ENCODE measurements at places on chromosomes 6 and 20.

DNA sequence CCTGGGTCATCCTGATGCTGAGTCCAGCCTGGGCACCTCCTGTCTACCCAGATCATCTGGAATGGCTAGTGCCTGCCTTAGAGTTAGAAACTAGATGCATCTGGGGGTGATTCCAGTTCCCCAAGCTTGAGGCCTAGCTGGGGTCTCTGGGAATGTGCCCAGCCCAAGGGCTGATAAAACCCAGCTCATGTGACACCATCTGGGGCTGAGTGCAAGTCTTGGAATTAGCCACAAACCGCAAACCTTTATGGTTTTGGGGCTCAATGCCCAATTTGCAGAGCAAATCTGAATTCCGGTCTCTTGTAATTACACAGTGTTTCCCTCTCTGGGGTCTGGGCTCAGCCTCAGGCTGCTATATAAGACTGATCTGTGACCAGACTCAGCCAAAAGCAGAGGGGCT lies at the start of gene BPIFB4:
Gene BPIFB4, plus strand, starts transcription at position 385 of the 400 bp plus-strand sequence. CDS start 1,884 bp downstream, outside the sequence.
- DNase-seq: no peak

GRCh38 chr6:105882121-105882803 lies 203.9 kb upstream of the PRDM1 start:
- no peak for DNase-seq

DNA sequence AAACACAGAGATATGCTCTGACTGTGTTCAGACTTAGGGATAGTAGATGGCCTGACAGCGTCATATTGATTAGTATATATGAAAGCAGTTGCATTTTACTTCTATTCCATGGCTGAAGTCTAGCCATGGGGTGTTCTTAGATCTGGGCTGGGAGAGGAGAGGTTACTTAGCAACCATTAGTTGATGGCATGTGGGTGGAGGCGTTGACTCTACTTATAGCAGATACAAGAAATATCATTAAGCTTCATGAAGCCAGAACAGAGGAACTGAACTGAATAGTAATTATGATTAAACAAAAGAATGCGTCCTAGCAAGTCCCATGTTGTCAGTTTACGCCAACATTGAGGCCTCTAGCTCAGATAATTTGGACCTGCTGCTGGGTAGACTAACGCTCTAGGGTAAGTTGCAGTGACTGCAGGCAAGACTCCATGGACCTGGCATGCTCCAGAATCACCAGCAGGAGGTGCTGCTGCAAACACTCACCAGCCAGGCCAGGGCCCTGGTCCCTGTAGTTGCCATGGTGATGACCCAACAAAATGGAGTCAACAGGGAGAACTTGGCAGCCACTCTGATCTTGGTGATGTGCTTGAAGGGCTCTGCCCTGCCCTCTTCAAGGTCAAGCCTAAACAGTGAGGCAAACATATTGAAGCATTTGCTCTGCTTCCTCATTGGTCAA lies 477.3 kb downstream of the PREX1 start:
- DNase-seq: no peak

GRCh38 chr20:39638731-39639130 lies 676.6 kb downstream of the DHX35 start:
- no peak for DNase-seq

GRCh38 chr6:6680526-6680925 lies 92.0 kb downstream of the LY86 start:
- no peak for DNase-seq

DNA sequence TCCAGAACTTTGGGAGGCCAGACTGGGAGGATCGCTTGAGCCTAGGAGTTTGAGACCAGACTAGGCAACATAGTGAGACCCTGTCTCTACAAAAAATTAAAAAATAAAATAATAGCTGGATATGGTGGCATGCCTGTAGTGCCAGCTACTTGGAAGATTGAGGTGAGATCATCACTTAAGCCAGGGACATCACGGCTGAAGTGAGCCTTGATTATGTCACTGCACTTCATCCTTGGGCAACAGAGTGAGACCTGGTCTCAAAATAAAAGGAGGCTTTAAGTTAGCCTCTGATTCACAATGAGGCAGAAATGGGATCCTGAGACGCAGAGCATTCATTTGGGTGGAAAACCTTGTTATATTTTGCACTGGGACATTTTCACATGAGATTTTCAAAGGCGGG lies 57.0 kb downstream of the TULP4 start:
- no peak for DNase-seq

DNA sequence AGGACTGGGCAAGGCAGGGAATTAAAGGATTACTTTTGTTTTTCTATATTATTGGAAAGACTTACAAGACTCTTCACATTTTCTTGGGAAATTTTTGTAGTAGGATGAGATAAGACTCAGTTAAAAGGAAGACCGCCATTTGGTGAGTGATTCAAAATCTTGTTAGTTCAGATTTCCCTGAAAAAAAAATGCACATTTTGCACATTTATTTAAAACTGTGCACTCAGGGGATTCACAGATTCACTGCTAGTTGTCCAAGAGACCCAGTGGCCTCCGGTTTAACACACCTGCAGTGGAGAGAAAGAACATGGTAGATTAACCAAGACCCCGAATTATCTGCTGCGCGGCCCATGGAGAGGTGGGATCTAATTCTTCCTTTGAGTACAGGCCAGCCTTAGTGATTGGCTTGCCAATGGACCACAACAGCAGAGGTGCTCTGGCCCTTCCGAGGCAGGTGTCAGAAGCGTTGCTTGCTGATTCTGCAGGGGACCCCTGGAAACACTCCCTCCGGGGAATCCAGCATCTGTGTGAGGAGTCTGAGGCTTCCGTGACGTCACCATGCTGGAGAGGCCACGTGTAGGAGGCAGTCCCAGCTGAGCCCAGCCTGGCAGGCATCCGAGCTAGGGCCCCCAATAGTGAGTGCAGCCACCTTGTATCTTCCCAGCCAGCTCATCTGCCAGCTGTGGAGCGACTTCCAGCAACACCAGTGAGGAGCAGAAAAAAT lies 68.9 kb downstream of the ZNF217 start:
- DNase-seq: no peak

DNA sequence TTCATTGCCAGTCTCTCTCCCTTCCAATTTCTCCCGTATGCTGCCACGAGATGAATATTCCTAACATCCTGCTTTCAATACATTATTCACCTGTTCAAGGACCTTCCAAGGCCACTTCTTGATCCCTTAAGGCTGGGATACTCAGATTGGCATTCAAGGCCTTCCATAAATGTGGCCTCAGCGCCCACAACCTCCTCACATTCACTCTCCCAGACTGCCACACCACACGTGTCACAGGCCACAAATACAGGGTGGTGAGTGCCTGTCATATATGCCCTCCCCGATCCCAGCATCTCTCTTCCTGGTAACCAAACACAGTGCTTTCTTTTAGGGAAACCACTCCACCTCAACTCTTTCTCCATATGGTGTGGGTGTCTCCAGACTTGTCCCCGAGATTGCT lies 55.5 kb downstream of the TTI1 start:
- no peak for DNase-seq

- DNase-seq: no peak
These were observed 29.3 kb downstream of the PYGB start for GRCh38 chr20:25277051-25277801.

- DNase-seq: no peak
These were observed 27.6 kb downstream of the MRAP2 start for GRCh38 chr6:84061174-84061573.

All from nucleus accumbens (tissue), 56 donors.